ENCODE measurements at places on chromosomes 11 and 22. TPM values are rescaled to one million over a fixed set of nuclear protein-coding genes. Genes with fewer than 3 reads are reported as not detected.

DNA sequence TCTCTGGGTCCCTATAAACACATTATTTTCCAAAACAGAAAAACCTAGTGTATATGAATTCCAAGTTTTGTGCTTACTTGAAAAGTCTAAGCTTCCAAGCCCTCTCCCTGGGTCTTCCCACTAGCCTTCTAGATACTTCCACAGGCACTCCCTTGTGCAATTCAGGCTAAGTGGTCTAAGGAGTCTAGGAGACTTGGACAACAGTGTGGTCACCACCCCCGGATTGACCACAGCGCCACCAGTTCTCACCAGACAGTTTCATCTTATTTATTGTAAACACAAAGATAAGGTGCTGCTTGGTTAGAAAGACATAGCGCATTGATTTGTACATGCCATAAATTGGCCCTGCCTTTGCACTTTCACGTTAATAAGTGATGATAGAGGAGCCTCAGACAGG, 623.9 kb downstream of the OPCML start:
- no peak for DNase-seq

DNA sequence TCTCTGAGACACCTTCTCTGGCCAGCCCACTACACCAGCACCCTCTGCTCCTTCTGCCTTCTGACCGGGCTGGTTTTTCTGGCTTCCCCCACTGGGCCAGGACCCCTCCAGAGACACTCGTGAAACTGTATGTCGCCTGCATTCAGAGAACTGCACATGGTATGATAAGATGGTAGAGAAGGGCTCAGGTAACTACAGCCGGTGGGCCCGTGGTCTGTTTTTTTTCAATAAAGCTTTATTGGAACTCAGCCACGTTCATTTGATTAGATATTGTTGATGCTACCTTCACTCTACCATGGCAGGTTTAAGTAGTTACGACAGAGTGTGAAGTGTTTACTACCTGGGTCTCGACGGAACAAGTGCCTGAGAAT, 514.0 kb downstream of the TBC1D22A start:
- DNase-seq, result no peak

GRCh38 chr22:42648368-42649245, 585 bp downstream of the CYB5R3 start:
- DNase-seq, result no peak

DNA sequence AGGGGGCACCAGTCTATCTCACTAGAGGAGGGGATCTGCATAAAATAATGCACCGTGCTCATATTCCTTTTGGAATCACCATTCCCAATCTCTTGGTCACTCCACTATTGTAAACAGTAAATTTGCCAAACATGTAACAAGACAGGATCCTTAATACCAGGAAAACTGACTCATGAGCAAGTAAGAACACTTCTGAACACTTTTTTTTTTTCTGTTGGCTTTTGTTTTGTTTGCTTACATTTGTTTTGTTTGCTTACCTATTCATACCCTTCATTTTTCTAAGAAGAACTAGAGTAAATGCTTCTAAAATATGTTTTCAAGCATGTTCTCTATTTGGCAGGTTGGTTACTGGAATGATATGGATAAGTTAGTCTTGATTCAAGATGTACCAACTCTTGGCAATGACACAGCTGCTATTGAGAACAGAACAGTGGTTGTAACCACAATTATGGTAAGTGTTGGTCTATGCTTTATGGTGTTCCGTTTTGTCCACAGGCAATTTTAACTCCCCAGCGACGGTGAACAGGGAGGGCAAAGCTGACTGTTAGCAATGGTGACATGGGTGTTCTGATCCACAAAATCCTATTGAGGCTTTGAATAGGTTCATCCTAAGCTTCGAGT, 111.8 kb downstream of the MSANTD4 start:
- no peak for DNase-seq

DNA sequence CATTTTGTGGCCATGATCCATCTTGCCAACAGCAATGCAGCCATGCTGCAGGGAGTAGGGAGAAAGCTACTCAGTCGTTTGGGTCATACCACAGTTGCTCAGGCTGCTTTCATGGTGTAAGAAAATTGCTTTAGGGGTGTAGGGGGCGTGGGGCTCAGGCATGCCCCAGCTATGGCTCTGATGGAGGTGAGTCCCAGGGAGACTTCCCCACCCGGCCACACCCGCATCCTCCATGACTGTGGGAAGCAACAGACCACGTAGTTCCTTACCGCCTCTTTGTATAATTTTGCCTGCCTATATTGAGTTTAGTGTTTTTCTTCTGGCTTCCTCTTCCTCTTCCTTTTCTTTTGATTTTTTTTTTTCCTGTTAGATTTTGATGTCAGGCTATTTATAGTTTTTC, 58.8 kb downstream of the SPECC1L start:
- no peak for DNase-seq

DNA sequence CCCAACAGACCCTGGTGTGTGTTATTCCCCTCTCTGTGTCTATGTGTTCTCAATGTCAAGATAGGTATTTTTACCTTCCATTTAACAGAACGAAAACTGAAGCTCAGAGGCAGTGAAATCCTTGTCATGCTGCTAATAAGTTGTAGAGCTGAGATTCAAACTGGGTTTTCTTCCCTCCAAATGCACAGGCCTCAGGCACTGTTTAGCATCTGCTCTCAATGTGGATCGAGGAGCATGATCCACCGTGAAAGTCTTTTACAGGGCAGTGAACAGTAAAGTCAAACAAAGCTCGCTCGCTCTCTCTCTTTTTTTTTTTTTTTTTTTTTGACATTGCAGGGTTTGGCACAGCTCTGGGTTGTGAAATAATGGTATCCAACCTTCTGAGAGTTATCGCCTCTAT, 401.0 kb upstream of the SYN3 start:
- DNase-seq, result no peak

GRCh38 chr11:3205261-3206155, 13.1 kb downstream of the MRGPRG start:
- DNase-seq, result no peak

The EMID1 gene
- total RNA-seq, result 0.51 TPM

The DYNC2H1 gene
- 7.8 TPM for total RNA-seq

The SPON1 gene
- total RNA-seq, result 27.0 TPM

Data from right atrium auricular region (tissue), 2 donors.